GM19239 (cell line): ENCODE measurements at places on chromosomes 16 and 17.

DNA sequence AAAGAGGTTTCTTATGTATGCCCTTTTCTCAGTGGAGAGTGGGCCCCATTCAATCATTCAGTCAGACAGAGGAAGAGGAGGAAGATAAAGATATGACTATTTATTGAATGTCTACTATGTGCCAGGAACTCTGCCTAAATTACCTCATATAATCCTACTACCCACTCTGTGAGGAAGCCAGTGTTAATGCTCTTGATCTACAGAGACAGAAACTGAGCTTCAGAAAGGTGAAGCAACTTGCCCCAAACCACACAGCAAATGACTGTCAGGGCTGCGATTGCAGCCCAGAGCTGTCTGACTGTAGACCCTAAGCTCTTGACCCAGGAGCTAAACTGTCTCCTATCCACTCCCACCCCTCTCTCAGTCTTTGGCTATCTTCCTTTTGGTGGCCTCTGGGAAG is 8.4 kb downstream of the SRCIN1 start:
- no peak for DNase-seq

GRCh38 chr17:47929218-47930000 is 12.0 kb upstream of the PNPO start:
- DNase-seq, result no peak

GRCh38 chr17:2338315-2338657 is 985 bp downstream of the SGSM2 start:
- no peak for DNase-seq

- no peak for DNase-seq
Observed at GRCh38 chr17:28145348-28145747, 102.9 kb downstream of the NLK start.

DNA sequence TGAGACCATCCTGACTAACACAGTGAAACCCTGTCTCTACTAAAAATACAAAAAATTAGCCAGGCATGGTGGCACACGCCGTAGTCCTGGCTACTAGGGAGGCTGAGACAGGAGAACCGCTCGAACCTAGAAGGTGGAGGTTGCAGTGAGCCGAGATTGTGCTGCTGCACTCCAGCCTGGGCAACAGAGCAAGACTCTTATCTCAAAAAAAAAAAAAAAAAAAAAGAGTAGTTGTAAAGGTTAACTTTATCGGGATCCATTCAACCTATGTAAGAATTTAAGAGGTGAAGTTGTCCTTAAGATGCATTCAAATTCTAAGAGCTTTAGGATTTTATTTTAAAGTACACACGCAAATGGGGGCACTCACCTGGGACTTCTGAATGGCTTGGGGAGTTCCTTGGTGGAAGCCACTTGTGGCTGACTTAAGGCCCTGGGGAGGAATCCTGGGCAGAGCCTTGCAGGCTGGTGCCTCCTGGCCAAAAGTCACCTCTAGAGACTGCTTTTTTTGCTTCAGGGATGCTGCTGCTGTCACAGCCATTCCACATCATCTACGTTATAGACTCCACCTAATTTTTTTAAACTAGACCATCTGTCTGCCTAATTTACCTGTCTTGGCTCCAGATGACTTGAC is 3.3 kb downstream of the CTCF start:
- DNase-seq, result no peak

DNA sequence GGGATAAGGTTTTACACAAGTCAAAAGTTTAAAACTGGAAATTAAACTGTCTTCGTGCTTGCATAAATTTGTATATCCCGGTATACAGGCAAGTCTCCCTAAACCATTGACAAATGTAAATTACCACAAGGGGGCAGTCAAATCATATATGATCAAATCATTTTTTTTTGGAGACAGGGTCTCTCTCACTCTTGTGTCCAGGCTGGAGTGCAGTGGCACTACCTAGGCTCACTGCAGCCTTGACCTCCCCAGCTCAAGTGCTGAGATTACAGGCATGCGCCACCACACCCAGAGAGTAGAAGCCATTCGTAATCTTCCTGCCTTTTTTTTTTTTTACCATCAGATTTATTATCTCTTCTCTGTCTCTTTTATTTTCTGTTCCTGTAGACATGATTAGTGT is 18.5 kb downstream of the TOP2A start:
- DNase-seq, result no peak

GRCh38 chr16:31360251-31360650 is 5.3 kb downstream of the ITGAX start:
- no peak for DNase-seq

DNA sequence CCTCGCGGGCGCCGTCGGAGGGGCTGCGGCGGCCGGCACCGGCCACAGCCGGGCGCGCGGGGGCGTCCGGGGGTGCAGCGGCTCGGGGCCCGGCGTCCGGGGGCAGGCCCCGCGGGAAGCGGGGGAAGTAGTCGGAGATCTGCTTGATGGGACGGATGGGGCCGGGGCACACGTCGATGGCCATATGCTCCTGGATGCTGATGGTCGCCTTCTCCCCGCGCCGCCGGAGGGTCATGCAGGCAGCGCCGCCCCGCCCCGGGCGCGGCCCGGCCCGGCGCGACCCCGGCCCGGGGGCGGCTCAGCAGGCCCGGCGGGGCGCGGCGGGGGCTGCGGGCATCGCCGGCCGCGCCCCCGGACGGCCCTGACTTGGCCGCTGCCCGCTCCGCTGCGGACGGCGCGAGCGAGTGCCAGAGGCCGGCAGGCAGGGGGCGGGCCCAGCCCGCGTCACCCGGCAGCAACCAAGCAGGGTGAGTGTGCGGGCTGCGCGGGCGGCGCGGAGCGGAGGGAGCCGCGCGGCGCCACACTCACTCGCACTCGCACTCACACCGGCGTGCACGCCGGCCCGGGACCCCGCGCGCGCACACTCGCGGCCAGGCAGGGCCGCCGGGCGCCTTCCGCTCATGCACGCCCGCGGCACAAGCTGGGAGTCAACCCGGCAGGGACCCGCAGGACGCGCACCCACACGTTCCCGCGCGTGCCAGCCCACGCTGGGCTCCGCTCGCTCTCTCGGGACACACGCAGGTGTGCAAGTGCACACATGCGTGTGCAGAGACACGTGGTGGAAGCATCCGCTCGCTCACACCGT is at the start of gene DOC2B:
TSS of gene DOC2B (minus strand) at position 406 of the 805 bp plus-strand sequence. CDS start at position 235, 171 bp downstream.
- DNase-seq, result no peak

DNA sequence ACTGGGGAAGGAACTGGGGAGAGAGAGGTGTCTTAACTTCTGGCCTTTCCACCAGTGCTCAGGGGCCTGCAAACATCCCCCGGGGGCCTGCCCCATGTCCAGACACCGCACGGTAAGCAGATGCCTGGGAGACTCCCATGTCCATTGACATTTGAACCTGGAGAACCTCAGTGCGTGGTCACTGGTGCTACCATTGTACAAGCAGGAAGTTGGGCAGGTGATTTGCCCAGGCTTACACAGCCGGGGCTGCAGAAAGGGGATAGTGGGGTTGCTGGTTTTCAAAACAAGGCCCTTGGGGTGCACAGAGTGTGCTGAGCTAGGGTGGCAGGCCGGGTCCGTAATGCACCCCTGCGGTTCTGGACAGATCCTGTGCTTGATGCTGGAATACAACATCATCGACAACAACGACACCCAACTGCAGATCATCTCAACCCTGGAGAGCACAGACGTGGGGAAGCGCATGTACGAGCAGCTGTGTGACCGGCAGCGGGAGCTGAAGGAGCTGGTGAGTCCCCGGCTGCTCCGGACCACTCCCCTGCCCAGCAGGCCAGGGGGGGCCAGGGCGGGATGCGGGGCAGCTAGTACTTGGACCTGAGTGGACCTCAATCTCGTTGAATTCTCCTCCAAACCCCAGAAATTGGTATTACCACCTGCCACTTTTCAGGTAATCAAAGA is 77.7 kb upstream of the PLCG2 start:
- DNase-seq, result no peak

DNA sequence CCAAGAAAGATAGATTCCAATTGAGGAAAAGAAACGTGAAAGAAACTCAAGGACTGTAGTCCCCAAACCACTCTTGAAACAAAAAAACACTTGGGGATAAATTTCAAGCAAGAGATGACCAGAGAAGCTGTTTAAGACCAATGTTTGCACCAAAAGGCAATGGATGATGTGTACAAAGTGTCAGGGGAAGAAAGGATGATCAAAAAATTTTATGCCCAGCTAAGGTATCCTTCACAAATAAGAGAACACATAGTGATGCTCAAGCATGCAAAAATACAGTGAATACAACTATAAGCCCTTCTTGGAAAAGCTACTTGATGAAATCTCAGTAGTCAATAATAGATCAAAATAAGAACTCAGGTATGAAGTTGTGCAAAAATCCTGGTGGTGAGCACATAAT is 281.1 kb downstream of the CEP112 start:
- no peak for DNase-seq

GRCh38 chr16:50154420-50154950 is 1.4 kb downstream of the TENT4B start:
- DNase-seq, result no peak

DNA sequence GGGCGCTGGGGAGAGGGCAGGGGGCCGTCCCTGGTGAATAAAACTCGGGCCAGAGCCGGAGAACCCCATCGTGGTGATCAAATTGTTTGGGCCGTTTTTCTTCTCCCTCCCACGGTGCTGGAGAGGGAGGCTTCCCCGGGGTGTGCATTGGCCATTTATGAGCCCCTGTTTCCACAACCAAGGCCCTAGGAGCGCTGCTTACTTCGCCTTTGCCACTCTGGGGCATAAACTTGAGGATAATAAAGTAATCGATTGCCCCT is 544 bp downstream of the CCP110 start:
- DNase-seq, result no peak

DNA sequence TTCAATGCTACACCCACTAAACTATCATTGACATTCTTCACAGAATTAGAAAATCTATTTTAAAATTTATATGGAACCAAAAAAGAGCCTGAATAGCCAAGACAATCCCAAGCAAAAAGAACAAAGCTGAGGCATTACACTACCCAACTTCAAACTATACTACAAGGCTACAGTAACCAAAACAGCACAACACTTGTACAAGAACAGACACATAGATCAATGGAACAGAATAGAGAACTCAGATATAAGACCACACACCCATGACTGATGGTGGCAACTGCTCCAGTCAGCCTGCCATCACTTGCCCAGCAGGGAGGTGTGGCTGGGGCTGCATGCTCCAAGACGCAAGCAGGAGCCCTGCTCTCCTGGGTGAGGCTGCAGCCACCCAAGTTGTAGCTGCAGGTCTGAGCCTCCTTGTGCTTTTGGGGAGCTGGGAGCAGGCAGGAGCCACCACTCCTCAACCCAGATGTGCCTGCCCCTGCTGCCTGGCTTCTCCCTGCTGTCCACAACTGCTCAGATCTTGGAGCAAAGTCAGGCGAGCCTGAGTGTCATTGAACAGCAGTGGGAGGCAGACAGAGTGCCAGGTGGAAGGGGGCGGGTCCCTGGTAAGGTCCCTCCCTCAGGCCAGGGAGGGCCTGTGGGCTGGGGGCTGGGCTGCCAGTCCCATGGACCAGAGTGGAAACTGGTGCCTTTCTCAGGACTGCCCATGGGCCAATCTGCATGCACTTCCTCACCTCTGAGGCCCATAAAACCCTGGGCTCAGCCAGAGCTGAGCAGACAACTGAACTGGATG is 24.7 kb downstream of the SSH2 start:
- no peak for DNase-seq

DNA sequence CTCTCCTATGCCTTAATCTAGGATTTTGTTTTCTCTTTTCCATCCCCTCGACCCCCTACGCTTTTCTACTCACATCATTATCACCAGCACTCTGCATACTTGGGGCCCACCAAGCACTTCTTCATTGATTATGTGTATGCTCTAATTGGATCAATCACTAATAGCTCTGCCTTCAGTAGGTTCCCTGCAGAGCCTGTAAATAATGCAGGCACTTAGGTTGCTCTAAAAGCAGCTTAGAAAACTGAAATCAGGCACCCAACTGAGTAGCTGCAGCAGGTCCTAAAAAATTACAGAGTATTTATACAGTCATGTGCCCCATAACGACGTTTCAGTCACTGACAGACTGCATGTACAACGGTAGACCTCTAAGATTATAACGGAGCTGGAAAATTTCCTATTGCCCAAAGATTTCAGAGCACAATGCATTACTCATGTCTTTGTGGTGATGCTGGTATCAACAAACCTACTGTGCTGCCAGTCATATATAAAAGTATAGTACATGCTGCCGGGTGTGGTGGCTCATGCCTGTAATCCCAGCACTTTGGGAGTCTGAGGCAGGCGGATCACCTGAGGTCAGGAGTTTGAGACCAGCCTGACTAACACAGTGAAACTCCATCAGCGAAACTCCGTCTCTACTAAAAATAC is 280.4 kb downstream of the HS3ST3B1 start:
- DNase-seq, result no peak

- no peak for DNase-seq
Observed at GRCh38 chr16:72195609-72196008, 23.7 kb upstream of the PMFBP1 start.

- DNase-seq, result no peak
Observed at GRCh38 chr17:69501591-69502468, 87.3 kb downstream of the MAP2K6 start.

- no peak for DNase-seq
Observed at GRCh38 chr17:81912441-81913309, 1.5 kb upstream of the PCYT2 start.

- no peak for DNase-seq
Observed at GRCh38 chr17:75273977-75274708, 3.1 kb upstream of the MIF4GD start.

DNA sequence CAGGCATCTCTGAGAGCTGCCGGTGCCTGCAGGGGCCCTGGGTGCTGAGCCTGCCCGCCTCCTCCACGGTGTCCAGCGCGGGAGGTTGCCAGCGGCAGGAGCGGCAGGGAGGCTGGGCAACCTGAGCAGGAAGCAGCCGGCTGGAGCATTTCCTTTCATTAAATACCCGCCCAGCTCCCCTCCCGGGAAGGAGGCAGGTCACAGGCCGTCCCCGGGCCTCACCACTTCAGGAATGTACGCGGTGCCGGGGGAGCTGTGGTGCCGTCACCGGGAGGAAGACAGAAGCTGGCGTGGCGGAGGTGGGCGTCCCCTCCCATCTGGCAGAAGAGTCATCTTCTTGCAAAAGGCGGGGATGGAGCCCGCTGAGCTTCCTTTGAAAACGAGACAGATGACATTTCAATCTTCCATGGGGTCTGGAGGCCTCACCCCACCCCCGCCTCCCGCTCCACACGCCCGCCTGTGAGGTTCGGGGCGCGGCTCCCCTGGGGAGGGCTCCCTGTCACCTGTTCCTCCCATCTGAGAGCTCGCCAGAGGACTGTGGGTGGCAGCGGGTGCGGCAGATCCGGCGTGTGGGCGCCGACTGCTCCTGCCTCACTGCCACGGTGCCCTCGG is 16.0 kb downstream of the SOX8 start:
- no peak for DNase-seq

DNA sequence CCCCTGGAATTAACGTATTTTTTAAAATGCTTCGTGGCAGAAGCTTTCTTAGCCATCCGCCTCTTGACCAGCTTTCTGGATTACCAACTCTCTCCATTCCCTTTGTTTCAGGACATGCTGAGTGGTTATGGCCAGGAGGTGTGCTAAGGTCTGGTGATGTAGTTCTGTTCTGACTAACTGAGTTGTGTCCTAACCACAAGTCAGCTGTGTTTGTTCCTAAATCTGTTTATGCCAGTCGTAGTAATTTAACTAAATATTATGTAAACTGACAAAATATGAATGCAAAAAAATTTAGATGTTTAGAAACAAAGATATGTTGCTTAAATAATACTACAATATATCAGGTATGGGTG is 61.6 kb downstream of the MRTFB start:
- peak; percentile 8 for DNase-seq
